NCI-H1694 (cell line): ENCODE measurements at places on chromosomes 1 and 21.

DNA sequence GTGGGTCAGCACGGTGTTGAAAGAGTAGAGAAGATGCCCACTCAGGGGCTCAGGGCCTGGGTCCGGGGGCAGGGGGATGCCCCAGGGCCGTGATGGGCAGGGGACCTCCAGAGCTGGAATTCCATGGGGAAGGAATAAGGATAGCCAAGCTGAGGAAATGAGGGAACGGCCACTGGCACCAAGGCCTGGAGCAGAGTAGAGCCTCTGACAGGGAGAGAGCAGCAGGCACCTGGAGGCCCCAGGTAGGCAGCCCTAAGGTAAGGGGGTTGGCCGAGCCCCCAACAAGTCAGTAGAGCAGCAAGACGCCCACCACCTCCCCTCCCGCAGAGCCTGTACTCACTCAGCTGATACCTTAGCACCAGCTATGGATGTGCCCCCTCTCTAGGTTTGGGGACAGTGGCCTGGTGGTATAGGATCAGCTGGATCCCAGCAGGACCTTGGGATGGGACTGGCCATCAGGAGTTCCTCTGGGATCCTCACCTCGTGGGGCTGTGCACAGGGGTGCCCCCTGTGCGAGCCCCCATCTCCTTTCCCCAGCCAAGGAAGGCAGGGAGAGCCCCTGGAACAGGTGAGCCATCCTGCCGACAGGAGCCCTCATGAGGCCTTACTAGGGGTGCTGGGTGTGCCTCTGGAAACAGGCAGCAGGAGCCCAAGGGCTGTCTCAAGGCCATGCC lies 21.0 kb upstream of the ARF1 start:
- DNase-seq = no peak

- DNase-seq = no peak
These were observed 277.6 kb downstream of the KIF26B start for GRCh38 chr1:245432228-245432875.

- DNase-seq = no peak
These were observed 12.2 kb downstream of the AMY1C start for GRCh38 chr1:103761896-103762295.

DNA sequence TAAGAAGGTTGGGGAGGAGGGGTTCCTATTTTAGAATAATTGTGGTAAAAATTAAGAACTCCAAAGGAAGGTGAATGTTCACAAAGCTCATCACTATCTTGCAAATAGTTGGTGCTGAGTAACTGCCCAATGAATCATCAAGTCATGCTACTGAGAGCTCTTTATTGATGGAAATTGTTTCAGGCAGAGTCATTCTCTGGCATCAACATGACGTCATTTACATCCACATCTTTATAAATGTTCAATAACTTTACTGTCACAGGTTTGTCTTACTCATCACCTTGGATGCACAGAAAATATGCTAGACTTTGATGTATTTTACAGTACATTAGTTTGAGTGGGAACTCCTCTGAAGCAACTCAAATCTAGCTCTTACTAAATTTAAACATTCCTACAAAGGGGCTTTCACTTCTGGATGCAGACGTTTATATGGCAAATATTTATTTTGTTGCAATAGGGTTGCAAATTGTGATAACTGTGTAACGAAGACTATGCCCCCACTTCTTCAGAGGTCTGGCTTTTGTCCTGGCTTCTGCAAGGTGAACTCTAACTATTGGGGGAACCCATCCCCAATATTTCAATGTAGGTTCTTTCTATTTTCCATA lies 273.7 kb upstream of the AJAP1 start:
- no peak for DNase-seq

DNA sequence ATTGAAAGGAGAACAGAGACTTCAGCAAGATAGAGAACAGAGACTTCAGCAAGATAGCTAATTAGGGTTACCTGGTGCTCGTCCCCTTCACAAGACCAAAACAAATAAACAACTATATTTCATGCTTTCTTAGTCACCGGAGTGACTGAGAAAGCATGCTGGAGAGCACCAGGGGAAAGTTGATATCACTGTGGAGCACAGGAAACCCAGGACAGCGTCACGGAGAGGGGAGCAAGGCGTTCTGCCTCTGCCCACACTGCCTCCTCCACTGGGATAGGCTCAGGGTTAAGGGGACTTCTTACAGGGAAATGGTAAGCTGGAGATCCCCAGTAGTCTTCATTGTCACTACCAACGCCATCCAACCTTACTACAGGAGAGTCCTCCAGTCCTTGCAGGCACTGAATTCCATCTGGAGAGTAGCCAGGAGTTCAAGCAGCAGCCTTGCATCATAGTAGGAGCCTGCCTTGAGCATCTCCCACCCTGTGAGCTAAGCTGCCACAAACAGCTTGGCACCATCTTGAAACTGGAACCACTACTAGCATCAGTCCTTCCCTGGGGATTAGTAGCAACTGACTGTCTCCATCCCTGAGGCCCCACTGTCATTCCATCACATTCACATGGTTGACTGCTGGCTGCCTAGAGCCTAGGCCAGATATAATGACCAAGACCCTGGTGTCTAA lies 239.4 kb downstream of the PLPP3 start:
- DNase-seq = no peak

GRCh38 chr1:236686815-236687160 lies 489 bp downstream of the ACTN2 start:
- no peak for DNase-seq

- no peak for DNase-seq
These were observed 171.5 kb upstream of the IRF2BP2 start for GRCh38 chr1:234781241-234782065.
